ENCODE measurements at places on chromosomes 16 and 17. TPM values are rescaled to one million over a fixed set of nuclear protein-coding genes. Genes with fewer than 3 reads are reported as not detected.

Gene CMTM4
- 3.5 TPM for total RNA-seq

Gene ADORA2B
- total RNA-seq, result 1.9 TPM

Gene USP6
- total RNA-seq, result 0.02 TPM

DNA sequence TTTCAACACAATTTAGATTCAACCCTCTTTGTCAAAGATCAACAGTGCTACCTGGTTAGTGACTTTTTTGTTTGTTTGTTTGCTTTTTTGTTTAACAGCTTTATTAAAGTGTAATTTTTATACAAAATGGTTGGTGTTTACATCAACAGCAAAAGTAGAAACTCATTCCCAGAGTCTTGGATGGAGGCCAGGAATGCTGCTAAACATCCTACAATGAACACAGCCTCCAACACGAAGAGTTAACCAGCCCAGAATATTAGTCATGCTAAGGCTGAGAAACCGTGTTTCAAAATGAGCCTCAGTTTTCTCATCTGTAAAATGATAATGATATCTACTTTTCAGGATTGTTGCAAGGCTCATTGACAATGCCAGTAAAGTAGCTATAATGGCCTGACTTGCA is 211.0 kb upstream of the MAF start:
- no peak for DNase-seq

Gene DHRS13
- 32.4 TPM for total RNA-seq

DNA sequence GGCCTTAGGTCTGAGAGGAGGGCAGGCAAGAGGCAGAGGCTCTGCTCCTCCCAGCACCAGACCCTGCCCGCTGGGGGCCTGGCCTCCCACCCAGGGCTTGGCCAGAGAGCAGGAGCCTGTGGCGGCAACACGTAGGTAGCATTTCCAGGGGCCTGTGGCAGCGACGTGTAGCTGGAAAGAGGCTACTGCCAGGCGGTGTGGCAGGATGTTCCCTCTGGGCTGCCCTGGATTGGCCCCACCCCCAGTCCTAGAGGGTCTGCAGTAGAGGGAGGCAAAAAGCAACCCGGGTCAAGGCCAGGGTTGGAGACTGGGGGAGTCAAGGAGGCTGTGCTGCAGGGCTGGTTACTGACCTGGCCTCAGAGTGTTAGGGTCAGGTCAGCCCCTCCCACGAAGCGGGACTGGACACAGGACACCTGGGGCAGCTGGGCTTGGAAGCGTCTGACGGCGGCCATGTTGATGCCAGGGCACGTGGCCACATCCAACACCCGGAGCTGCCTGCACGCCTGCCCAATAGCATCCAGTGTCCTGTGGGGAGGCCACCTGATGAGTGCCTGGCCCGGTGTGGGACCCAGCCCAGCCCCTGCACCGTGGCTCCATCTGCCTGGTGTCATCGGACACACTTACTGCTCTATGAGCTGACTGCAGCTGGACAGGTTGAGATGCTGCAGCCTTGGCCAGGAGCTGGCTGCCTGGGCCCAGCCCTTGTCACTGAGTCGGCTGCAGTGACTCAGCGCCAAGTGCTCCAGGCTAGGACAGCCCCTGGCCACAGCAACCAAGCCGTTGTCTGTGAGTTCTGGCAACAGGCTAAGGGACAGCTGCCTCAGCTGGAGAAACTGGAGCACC is 8.5 kb downstream of the ELMO3 start:
- no peak for DNase-seq

- peak; percentile 86 for DNase-seq
These were observed 1.1 kb downstream of the SOCS3 start for GRCh38 chr17:78358538-78359320.

Gene CCDC200
- total RNA-seq, result 0.92 TPM

- DNase-seq, result peak; percentile 91
These were observed 2.5 kb downstream of the RNF166 start for GRCh38 chr16:88703486-88704309.

DNA sequence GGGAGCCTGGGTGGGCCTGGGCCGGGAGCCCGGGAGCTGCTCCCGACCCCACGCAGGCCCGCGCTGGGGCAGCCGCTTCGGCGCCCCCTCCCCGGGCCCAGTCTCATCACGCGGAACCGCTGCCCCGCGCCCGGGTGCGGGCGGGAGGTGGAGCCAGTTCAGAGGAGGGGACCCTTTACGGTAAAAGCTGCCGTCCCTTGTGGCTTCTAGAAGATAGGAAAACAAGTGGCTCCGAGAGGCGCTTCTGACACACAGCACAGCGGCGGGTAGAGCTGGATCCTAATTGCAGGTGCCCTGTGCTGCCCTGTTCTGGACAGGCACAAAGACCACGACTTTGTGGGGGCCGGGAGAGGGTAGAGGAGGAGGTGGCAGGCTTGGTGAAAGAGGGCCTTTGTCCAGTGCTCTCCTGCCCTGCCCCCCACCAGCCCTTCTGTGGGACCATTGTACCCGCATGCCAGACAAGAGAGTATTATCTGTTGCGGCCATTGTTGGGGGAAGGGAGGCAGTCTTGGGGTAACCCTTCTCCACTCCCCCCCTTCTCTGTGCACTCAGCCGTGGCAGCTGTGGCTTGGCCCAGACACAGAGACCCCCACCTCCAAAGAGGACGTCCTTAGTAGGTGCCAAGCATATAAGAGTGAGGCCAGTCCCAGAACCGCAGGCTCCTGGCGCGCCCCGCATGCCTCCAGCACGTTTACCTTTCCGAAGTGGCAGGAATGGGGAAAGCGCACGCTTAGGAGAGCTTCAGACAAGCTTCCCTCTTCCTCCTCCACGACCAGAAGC is 736 bp downstream of the CNP start:
- peak; percentile 87 for DNase-seq

DNA sequence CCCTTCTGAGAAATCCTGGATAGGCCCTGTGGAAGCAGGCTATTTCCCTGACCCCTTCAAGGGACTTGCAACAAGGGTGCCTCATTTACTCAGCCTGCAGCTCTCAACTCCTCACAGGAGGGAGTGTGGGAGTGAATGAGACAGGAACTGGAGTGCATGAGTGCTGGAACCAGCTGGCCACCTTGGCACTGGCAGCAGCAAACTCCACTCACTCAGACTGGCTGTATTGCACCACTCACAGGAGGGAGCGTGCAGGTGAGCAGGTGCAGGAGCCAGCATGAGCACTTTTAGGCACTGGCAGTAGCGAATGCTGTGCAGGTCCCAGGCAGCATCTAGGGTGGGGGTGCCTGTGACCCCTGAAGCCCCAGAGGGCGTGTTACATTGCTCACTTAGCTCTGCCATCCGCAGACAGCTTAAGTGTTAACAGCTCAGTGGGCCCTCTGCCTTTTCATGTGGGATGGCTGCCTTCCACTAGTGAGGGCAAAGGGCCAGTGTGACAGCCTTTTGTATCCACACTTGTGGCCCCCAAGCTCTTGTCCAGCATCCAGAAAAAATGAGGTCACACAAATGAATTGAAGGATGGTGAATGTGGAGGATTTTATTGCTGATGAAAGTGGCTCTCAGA is 11.0 kb upstream of the ZNHIT3 start:
- peak; percentile 48 for DNase-seq

- no peak for DNase-seq
These were observed 761 bp downstream of the PDF start for GRCh38 chr16:69329369-69330285.

Gene FBXW10
- 0.09 TPM for total RNA-seq

- DNase-seq, result no peak
These were observed 70.5 kb downstream of the TIMM22 start for GRCh38 chr17:1067282-1067956.

Gene PYDC1
- total RNA-seq, result not detected

Gene CPHXL2
- not detected for total RNA-seq

GRCh38 chr16:30923554-30924075 is at the start of gene FBXL19:
TSS of gene FBXL19 (plus strand) at chr16:30923572. CDS start at chr16:30925755, 2,183 bp downstream.
- DNase-seq, result peak; percentile 73

Gene CACNG3
- not detected for total RNA-seq

Gene SKAP1
- total RNA-seq, result 59.3 TPM

- no peak for DNase-seq
These were observed 650.4 kb downstream of the WWOX start for GRCh38 chr16:78749745-78750268.

Measured in activated CD4-positive, alpha-beta T cell treated with anti-CD3 and anti-CD28 coated beads, Interleukin-2, amount 10 ng/mL, durations not matched to agents 24 days and 14 days (primary cell).